ENCODE measurements at places on chromosomes 7 and 10.
A peak's percentile ranks its signal among the peaks of the same experiment; 100 is the strongest.

- no peak for DNase-seq
These were observed 2.5 kb downstream of the PALD1 start for GRCh38 chr10:70481105-70481504.

- DNase-seq = no peak
These were observed 2.4 kb downstream of the CACUL1 start for GRCh38 chr10:118752409-118752808.

GRCh38 chr10:29120216-29120615 is 168.7 kb upstream of the LYZL1 start:
- DNase-seq = no peak

GRCh38 chr10:10786109-10787090 is 231.3 kb upstream of the CELF2 start:
- peak; percentile 75 for DNase-seq

DNA sequence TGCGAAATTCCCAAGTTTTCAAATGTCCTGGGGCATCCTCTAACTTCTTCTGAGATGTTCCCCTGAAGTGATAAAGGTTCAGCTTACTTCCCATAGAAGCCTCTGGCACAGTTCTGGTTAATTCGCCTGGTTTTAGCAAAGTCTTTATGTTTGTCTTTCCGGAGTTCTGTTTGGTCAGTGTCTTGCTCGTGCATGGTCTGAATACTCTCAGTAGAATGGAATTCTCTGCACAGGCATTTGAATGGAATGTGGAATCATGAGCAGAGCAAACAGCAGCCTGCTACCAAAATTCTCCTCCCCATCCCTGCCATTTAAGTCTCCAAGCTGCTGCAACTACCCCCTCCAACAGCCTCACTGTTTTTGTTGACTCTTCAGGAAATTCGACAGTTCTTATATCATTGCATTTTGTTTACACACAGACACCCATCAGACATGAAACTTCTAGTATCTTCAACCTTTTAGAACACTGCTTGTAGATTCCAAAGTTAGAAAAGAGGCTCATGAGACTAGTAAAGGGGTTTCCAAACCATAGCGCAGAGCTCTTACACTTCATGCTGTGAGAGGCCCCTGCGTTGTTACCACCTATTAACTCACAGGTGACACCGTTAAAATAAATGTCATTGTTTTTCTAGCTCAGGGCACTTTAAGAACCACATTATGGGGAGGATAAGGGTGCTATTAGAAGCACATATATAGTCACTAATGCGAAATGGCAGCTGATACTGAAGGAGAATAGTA is 129.7 kb downstream of the PLCE1 start:
- DNase-seq = peak; percentile 41

- DNase-seq = no peak
These were observed 303.9 kb upstream of the NRG3 start for GRCh38 chr10:81570878-81571794.

DNA sequence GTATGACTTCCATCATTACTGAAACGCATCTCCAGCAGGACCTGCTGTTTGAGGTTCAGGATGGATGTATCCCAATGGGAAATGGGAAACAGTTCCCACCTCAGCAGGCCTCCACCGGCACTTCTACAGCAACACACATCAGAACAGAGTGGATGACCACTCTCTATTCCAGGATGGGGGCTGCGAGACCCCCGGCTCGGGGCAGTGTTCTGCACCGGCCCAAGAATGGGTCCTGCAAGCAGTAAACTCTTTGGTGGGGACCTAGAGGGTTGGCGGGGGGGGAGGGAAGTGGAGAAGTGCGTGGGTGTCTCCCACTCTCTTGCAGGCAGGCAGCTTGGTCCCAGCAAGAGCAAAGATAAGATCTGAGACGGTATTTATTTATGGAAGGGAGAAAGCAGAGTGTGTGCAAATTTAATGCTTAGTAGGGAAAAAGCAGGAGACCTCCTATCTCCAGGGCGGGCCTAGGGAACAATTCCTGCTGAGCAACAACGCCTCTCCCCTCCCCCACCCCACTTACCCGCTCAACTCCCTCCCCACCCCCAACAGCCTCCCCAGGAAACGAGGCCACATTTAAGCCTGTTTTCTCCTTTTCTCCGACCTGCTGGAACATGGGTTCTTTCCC is 4.0 kb downstream of the SFMBT2 start:
- no peak for DNase-seq

- DNase-seq = no peak
These were observed 166.5 kb downstream of the TMEM26 start for GRCh38 chr10:61286686-61287085.

DNA sequence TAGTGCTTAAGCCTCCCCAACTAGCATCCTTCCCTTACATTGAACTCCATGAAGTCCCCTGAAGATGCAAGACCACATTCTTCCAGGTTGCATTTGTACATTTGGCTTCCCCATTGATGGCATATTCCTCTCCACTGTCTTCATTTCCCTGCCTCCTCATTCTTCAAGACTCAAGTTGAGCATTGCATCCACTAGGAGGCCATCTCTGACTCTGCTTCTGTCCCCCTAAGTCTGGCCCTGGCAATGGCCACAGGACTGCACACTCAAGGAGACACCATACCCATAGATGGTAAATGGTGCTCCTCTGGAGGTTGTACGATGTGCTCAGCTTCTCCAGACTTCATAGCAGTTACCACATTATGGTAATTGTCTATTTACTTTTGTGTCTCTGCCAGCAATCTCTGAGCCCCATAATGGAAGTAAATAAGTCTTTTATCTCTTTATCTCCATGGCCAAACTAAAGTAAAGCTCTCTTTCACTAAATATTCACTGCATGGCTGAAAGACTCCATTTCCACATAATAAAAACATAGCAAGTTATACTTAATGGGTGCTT is 112.6 kb downstream of the PTPRZ1 start:
- no peak for DNase-seq

- no peak for DNase-seq
These were observed 341.6 kb downstream of the ABCA13 start for GRCh38 chr7:48512892-48513291.

DNA sequence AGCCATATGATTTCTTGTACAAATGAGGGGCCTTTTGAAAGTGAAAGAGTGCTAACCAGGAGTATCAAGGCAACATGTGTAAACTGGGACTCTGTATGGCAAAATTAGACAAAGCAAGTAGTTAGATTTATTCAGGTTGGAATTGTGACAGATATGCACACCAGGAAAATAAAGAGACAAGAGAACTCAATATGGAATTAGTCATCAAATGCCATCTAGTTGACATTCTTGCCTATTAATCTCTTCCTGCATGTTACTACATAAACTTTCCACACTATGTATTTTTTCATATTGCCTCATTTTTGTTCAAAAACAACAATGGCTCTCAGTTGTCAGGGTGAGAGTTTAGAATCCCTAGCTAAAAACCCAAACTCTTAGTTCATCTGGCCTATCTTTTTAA is 799.0 kb downstream of the NRG3 start:
- DNase-seq = no peak

GRCh38 chr7:155995183-155995612 is 182.9 kb upstream of the SHH start:
- no peak for DNase-seq

GRCh38 chr10:8301831-8302230 is 247.3 kb downstream of the GATA3 start:
- no peak for DNase-seq

DNA sequence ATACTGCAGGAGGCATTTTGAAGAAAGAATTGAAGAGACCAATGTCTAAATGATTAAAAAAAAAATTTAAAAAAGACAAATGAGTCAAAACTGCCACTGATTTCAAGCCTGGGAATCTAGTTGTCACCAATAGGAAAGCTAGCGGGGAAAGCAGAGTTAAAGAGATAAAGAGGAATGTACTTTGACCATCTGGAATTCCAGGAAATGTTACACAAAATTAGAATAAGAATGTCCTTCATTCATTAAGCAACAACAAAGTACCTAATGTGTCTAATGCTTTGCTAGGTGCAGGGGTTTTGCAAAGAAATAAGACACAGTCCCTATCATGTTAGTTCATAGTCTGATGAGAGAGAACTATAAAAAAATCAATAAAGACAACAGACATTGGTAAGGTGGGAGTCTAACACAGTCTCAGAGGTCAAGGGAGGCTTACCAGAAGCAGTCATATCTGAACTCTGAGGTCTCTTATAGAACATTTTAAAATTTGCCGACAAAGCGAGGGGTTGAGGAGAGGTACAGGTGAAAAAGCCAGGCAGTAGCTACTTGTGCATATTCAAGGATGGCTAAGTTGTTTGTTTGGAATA is 8.8 kb upstream of the TYSND1 start:
- DNase-seq = peak; percentile 29

GRCh38 chr7:156918635-156919034 is 25.7 kb upstream of the LMBR1 start:
- no peak for DNase-seq

GRCh38 chr7:101303102-101303701 is 18.4 kb downstream of the IFT22 start:
- DNase-seq = no peak

GRCh38 chr10:104445359-104445758 is 91.7 kb downstream of the CFAP58 start:
- DNase-seq = peak; percentile 4

DNA sequence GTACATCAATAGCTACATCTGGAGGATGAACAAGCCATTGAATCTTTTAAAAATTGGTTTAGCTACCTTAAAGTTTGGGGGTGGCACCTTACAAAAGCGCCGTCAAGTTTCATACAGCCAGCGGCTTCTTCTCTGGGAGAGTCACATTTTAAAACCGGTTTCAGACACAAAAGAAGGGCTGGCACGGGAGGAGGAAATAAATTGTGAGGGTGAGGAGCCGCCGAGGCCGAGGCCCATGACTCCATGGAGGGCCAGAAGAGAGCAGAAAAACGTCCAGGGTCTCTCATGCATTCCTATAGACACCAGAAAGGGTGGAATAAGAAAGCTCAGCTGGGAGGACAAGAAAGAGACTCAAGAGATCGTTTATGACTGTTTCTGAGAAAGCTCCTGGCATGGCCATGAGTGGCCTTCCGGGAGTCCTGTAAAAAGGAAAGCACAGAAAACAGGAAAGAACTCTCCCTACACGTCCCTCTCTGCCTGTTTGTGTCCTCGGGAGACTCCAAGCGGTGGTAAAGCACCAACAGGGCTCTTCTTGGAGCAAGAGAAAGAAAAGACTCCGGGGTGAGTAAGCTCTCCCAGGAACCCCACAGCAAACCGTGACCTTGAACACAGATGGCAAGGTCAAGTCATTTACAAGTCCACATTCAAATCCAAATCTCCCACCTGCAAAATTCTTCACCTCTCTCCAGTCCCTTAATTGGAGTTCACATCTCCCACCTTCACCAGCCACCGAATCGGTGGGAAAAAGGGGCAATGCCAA is 1.8 kb downstream of the FRAT2 start:
- DNase-seq = peak; percentile 73

DNA sequence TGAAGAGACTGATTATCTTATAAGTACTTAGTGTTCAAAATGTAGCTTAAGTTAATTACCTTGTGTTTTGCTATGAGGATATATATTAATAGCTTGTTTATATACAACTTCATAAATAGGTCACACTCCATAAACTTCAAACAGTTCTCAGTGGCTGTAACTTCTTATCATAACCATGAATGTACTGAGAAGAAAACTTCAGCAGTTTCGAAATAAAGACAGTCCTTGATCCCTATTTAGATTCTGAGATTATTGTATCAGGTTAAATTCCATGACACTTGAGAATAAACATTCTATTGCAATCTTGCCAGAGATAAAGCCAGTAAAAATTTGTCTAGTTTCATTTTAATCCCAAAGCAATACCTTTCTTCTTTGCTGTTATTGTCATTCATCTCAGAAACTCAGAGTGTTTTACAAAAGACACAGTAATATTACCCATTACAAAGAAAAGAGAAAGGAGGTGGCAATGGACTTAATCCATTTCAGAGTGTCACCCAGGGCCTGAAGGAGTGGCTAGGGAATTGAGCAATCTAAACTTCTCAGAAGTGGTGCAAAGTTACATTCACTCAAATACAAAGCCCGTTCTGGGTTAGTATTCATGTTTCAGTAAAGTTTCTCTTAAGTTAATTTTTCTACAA is 403.6 kb downstream of the SEMA3D start:
- no peak for DNase-seq

Data from cardiac muscle cell (in vitro differentiated cells and primary cell).